ENCODE measurements at places on chromosomes 1 and 21.

DNA sequence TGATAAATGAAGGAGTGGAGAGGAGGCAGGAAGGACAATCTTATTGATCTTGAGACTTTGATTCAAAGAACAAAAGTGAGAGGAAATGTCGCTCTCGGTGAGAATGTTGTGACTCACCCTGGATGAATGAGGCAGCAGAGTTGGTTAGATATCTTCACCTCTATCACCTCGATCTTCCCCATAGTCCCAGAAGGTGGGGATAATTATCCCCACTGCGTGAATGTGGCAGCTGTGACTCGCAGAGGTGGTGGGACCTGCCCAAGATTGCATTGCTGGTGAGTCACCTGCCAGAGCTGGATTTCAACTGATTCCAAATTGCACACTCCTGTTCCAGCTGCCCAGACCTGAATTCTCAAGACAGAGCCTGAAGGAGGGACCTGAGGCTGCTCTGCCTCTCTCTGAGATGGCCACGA, 105.0 kb downstream of the MATN1 start:
- DNase-seq, result no peak

DNA sequence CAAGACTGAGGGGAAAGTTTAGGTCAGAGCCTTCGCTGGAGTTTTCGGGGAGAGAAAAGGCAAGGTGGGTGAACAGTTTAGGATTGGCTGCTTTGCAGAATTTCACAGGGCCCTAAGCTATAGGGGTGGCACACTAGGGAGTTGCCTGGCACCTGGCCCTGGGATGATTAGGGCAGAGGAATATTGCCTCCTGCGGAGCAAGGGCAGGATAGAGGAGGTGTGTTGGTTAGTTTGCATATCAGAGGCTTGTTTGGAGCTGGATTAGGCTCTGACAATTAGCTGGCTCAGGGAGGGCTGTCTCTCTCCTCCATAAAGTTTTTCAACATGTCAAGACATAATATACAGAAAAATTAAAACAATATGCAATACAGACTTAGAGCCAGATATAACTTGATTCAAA, 436.4 kb downstream of the DISC1 start:
- DNase-seq, result no peak

DNA sequence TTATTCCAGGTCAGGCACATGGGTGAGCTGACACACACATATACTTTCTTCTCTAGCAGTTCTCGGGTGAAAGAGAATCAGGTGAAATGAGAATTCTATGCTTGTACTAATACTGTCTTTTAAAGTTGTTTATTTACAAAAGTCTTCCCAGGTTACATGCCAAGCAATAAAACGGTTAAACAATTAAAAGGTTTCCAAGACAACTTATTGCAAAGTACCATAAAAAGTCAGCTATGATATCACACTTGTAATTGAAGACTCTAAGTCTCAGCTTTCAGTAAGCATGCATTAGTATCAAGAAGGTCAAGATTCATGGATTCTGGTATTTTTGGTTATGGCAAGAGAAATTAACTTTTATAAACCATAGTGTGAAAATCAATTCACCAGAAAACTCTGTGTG, 171.4 kb downstream of the PDE4B start:
- no peak for DNase-seq

DNA sequence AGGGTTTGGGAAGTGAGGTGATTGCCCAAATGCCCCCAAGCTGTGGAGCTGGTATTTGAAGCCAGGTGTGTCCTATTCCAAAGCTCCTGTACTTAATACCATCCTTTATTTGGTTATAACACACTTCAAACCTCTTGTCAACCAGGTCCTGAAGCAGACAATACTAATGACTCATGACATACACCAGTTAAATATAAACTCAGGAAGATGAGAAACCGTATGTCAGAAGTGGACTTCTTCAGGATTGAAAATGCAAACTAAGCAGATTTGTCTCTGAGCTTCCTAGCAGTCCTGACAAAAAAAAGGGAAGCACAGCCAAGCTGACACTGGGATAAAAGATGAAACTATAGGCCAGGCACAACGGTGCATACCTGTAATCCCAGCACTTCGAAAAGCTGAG, 70.6 kb downstream of the ALPL start:
- no peak for DNase-seq

DNA sequence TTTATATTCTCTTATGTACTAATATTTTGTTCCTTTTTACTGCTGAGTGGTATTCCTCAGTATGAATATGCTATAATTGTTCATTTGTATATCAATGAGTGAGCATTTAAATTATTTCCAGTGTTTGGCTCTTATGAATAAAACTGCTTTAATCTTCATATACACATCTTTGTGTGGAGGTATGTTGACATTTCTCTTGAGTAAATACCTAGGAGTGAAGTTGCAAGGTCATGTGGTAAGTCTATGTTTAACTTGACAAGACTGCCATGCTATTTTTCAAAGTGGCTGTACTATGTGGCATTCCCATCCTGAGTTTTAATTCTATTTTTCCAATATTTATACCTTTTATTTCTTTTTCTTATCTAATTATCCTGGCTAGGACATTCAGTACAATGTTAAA, 124.2 kb downstream of the ADSS2 start:
- no peak for DNase-seq

DNA sequence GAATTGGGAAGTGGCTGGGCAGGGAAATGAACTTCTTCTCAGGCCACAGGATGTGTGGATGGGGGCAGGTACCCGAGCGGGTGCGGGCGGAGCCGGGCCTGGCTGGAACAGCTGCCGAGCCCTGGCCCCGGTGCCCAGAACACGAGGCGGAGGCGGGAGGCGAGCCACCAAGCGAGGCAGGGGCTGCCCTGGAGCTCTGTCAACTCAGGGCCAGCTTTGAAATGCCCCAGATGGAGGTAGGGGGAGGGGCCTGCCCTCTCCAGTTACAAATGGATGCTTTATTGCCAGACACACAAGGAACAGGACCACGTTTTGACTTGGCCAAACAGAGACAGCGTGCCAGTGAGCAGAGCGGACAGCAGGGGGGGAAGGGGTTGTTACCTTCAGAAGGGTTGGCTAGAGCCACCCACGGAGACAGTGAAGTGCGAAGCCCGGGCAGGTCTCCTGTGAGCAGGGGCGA, 240.4 kb downstream of the SDCCAG8 start:
- DNase-seq, result no peak

Measured in CMK (cell line).